ENCODE measurements at places on chromosomes 12 and 14.

- DNase-seq: no peak
Observed at GRCh38 chr12:1104088-1104800, 113.2 kb downstream of the ERC1 start.

- no peak for DNase-seq
Observed at GRCh38 chr12:46351138-46351537, 21.4 kb downstream of the SLC38A2 start.

DNA sequence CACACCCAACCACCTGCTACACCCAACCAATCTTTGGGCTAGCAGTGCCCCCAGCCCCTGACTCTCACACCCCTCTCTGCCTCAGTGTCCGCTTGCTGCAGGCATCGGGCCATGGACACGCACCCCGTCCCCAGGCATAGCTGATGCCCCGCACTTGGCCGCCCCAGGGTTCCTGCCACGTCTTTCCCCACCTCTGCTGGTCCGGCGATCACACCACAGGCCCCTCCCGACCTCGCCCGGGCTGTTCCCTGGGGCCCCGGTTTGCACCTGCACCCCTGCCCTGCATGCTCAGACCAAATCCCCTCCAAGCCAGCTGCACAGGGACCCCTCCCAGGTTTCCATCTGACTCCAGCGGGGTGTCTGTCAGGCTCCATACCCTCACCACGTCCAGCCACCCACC lies 38.3 kb downstream of the BEGAIN start:
- no peak for DNase-seq

DNA sequence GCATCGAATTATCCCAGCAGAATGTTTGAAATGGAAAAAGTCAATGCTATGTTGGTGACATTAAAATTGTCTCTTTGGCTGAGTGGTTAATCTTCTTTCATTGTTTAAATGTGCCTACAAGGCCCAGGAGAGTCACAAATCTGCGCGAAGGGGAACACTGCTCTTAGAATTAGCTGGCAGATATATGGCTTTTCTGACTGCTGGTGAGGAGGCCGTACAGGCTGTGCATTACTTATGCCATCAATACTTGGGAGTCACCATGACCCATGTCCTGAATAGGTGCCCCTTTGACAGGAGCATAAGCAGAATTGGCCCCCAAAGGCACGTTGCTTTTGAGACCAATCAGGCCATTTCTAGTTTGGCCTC lies 521.5 kb downstream of the FUT8 start:
- no peak for DNase-seq

- DNase-seq: no peak
Observed at GRCh38 chr12:22808860-22809259, 183.9 kb downstream of the ETNK1 start.

Measured in tibial nerve (tissue), 4 donors.